NCI-H526 treated with DMSO at 0.1 percent for 48 hours (cell line): ENCODE measurements at places on chromosomes 16 and 17.

DNA sequence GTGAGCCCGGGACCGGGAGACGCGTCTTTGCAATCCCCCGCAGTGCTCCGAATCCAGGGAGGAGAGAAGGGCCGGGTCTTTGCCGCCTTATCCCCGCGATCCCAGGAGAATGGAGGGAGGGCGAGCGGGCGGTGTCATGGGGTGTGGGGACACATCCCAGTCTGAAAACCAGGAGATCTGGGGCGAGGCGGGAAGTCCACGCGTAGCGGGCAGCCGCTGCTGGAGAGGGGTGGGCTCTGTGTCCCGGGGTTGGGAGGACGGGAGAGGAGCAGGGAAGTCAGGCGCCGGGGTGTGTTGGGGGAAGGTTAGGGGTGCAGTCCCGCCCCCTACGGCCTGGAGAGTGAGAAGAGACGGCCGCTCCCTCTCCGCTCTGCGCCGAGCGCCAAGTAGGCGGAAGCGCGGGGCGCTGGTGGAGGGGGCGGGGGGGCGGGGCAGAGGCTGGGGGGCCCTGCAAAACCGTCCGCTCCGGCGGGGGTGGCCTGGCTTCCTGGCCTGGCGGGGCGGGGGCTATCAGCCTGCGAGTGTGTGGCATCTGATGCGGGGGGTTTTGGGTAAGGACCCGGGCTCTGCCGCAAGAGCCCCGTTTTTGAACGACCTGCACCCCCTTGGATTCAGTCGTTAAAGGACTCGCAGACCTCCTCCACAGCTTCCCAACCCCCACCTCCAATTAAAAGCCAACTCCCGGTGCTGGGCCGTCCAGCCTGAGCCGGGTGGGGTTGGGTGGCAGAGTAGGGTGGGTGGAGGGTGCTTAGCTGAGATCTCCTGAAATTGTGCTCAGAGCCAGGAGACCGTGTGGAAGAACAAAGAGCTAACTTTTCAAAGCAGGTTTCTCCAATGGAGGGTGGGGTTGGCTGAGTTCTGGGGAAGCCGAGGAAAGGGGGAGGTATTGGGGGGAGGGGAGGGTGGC lies 654 bp downstream of the LASP1 start:
- no peak for DNase-seq

GRCh38 chr16:85579923-85580580 lies 33.1 kb upstream of the GSE1 start:
- no peak for DNase-seq

DNA sequence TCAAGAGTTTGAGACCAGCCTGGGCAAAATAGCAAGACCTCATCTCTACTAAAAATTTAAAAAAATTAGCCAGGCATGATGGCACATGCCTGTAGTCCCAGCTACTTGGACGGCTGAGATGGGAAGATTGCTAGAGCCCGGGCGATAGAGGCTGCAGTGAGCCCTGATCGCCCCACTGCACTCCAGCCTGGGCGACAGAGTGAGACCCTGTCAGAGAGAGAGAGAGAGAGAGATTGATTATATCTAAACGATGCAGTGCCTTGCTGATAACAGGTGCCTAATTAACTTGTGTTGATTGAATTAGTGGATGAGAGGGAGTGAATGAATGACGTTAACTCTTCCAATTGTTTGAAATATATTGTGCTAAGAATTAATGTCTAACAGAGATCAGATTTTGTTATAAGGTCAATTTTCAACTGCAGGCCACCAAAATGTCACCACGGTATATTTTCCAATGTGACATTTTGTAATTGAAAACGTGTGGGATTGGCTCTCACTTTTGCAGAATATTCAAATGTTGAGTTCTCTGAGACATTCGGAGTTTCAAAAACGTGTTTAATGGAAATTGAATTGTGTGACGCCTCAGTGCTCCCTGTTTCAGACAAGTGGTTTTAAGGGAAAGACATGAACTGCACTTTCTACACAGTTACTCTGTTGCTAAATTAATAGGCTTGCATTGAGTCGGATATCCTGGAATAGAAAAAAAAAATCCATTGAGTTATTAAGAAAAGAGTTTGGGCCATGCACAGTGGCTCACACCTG lies 53.6 kb downstream of the ABAT start:
- no peak for DNase-seq

DNA sequence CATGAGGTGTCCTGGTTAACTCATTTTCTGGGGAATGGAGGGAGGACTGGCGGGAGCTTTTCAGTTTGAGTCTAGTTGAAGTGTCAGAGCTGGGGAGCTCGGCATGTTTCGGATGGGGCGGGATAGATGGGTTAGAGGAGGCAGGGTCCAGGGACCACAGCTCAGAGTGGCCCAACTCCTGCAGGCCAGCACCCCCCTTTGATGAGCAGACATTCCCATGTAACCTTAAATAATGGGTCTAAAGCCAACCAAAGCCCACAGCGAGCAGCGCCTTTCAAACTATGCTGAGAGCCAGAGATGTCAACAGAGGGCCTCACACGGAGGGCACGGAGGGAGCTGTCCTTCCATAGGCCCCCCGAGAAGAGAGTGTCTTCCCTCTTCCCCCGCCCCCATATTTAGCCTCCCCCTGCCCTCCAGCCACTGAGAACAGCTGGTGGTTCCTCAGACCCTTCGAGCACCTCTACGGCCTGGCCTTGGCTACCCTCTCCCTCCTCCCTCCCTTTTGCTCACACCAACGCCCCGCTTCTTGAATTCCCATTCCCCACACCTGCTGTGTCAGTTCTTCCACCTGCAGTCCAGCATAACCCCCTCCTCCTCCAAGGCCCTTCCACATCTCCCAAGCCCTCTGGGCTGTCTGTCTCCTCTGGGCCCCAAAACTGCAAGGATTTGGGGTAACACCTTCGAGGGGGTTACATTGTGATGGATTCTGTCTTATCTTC lies 21.8 kb downstream of the RAB11FIP4 start:
- DNase-seq, result no peak

DNA sequence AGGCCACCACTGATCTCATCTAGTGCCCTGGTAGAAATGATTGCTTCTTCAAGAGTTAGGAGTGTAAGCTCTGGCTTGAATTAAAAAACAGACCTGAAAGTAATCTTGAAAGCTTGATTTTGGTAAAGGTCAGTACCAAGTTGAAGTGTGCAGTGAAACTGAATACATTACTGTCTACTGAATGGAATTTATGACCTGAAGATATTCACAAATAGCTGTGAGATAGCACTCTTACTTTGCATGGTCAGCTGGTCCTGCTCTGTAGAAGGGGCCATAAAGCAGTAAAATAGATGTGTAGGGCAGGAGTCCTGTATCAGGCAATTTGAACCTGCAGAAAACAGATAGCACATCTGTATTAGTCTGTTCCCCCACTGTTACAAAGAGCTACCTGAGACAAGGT lies 78.6 kb downstream of the MYH13 start:
- no peak for DNase-seq

- DNase-seq, result no peak
Observed at GRCh38 chr17:81418710-81419318, 23.6 kb downstream of the BAHCC1 start.

DNA sequence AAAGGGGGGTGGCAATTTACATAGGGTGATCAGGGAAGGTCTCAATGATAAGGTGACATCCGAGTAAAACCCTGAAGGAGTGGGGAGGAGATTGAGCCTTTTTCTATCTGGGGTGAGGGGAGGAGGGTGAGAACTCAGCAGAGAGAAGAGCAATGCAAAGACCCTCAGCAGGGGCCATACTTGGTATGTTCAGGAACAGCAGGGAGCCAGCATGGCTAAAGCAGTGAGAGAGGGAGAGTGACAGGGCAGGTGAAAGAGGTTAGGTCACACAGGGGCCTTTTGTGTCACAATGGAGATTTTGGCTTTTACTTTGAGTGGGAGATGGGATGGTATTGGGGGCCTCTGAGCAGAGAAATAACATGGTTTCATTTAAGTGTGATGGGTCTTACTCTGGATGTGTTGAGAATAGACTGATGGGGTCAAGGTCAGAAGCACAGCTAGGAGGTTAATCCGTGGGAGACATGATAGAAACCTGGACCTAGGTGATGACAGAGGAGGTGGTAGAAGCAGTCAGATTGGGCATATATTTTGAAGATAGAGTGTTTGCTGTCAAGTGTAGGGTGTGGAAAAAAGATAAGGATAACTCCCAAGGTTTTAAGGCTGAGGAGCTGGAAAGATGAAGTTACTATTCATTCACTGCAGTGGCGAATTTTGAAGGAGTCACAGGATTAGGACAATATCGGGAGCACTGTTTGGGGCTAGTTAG lies 6.2 kb downstream of the SP2 start:
- no peak for DNase-seq
